ENCODE measurements at places on chromosomes 7 and 10.

- no peak for DNase-seq
Observed at GRCh38 chr7:128833148-128833945, 3.1 kb downstream of the FLNC start.

GRCh38 chr10:97534746-97535367, 36.1 kb downstream of the UBTD1 start:
- no peak for DNase-seq

DNA sequence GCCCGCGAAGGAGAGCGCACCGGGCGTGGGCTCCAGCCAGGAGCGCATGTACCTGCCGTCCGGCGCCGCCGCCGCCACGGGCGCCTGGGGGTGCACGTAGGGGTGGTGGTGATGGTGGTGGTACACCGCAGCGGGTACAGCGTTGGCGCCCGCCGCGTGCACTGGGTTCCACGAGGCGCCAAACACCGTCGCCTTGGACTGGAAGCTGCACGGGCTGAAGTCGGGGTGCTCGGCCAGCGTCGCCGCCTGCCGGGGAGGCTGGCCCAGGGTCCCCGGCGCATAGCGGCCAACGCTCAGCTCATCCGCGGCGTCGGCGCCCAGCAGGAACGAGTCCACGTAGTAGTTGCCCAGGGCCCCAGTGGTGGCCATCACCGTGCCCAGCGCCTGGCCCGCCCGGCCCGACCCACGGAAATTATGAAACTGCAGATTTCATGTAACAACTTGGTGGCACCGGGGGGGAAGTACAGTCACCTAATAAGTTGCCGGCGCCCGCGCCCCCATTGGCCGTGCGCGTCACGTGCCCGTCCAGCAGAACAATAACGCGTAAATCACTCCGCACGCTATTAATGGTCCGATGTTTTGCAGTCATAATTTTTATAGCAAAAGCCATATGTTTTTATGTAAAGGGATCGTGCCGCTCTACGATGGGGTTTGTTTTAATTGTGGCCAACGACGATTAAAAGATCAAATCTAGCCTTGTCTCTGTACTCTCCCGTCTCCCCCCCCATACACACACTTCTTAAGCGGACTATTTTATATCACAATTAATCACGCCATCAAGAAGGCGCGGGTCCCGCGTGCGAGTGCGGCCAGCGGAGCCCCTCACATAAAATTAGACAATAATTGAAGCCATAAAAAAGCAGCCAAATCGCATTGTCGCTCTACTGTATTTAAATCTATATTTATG, at the start of gene HOXA9:
TSS of gene HOXA9 (minus strand) at position 449 of the 907 bp plus-strand sequence. CDS start at position 369, 80 bp downstream.
- no peak for DNase-seq

DNA sequence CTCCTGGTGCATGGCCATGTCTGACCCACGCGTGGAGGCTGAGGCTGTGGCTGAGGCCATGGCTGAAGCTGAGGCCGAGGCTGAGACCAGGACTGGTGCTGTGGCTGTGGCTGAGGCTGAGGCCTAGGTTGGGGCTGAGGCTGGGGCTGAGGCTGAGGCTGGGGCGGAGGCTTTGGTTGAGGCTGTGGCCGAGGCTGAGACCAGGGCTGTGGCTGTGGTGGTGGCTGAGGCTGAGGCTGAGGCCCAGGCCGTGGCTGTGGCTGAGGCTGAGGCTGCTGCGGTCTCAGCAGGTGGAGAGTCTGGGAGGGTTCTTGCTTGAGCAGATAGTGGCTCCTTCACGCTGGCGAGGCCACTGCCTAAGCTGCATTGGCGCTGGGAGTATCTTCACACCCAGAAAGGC, 76.4 kb downstream of the WDR37 start:
- DNase-seq = no peak

- no peak for DNase-seq
Observed at GRCh38 chr7:36262309-36263094, 109.4 kb downstream of the EEPD1 start.

- DNase-seq = no peak
Observed at GRCh38 chr7:100431286-100431735, 1.7 kb downstream of the MEPCE start.

- no peak for DNase-seq
Observed at GRCh38 chr10:123583639-123584418, 82.3 kb upstream of the GPR26 start.

GRCh38 chr10:29946953-29947700, 112.3 kb downstream of the JCAD start:
- no peak for DNase-seq

- no peak for DNase-seq
Observed at GRCh38 chr10:128463991-128464760, 338.0 kb upstream of the MKI67 start.

GRCh38 chr7:169276-170172, 22.8 kb upstream of the FAM20C start:
- DNase-seq = no peak

DNA sequence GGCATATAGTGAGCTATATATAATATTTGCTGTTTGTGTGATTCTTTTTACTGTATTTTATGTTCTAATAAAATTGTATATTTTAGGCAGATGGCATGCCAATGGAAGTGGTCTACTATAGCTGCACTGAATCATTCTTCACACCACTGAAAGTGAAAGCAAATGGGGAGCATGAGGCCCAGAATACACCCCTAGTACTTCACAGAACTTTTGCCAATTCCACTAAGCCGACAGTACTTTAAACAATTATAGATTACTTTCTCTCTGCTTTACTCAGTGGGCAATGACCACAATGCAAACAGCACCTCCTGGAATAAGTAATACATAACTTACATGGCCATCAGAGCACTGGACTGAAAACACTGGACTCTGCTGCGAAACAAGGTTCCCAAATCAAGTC, 70.2 kb downstream of the ANKRD26 start:
- no peak for DNase-seq

DNA sequence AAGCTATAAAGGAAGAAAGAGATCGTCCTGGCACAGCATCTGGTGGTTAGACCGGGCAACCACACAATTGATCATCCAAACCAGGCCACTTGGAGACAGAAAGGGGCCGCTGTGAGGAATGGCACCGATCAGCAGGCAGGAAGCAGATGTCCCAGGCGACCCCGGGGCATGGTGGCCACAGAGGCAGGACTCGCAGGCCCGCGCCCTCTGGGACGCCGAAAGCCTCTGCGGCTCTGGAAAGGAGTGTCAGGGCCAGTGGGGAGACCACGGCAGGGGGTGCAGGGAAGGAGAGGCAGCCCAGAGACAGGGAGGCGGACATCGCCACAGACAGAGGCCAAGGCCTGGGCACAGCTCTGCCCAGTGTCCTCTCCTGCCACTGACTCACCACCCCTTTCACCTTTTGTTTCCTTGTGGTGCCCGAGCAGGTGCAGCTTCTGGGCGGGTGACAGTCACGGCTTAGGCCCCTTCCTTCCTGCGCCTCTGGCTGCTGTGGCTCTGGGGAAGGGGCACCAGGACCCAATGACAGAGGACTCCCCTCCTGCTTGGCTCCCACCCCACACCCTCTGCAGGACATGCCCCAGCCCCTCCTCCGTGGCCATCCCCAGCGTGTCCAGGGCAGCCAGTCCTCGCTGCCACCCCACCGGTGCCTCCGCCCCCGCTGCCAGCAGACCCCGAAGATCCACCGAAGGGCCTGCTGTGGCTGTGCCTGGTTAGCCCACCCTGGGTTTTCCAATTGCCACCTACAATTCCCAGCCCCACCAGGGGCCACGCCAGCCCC, 10.9 kb downstream of the STK32C start:
- no peak for DNase-seq

DNA sequence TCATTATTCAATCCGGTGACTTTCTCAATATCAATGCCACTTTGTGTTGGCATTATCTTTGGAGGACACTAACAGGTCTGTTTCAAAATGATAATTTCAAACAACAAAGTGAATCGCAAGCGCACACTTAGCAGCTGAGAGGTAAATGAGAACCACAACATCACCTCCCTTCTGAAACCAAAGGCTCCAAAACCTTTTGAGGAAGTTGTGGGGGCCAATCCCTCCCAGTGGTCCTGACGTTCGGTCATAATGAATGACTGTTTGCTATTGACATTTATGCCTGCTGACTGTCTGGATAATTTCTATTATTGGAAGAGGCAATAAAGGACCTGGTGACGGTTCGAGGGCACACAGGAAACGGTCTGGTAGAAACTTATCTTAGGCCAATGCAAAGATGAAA, 1.8 kb downstream of the ADARB2 start:
- DNase-seq = no peak

- DNase-seq = no peak
Observed at GRCh38 chr10:15426558-15426957, 55.5 kb upstream of the FAM171A1 start.

GRCh38 chr10:7408291-7409044, 2.4 kb downstream of the SFMBT2 start:
- no peak for DNase-seq

DNA sequence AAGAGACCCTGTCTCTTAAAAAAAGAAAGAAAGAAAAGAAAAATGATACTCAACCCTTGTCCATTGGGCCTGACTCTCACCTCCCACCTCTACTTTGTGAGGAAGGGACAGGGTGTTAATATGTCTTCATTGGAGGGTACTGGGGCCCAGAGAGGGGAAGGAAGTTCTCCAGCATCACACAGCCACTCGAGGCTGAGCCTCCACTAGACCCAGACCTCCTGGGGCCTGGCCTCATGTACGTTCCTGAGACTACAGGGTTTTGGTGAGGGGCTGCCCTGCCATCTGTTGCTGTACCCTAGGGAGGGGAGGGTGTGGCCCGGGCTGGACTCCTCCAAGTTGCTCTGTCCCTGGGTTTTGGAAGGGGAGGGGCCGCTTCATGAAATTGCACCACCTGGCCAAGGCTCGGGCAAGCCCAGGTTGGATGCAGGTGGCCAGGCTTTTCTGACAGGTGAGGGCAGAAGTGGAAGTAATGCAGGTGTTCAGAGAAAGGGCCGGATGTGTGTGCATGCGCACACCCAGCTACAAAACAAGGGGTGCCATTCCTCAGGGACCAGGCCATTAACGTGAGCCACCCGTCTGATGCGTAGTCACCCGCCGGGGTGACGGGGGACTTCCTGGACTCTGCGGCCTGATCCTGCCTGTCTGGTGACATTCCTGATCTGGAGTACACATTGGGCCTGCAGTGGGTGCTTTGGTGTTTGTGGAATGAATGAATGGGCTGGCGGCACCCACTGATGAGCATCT, 21.7 kb downstream of the GTF2IRD1 start:
- DNase-seq = no peak

- DNase-seq = no peak
Observed at GRCh38 chr10:124724279-124725027, 19.7 kb downstream of the FAM53B start.

- DNase-seq = no peak
Observed at GRCh38 chr7:119223930-119224329, 999.4 kb downstream of the ANKRD7 start.

- DNase-seq = no peak
Observed at GRCh38 chr7:155844019-155844453, 31.8 kb upstream of the SHH start.

GRCh38 chr7:112876877-112877276, 86.7 kb upstream of the TMEM168 start:
- no peak for DNase-seq

DNA sequence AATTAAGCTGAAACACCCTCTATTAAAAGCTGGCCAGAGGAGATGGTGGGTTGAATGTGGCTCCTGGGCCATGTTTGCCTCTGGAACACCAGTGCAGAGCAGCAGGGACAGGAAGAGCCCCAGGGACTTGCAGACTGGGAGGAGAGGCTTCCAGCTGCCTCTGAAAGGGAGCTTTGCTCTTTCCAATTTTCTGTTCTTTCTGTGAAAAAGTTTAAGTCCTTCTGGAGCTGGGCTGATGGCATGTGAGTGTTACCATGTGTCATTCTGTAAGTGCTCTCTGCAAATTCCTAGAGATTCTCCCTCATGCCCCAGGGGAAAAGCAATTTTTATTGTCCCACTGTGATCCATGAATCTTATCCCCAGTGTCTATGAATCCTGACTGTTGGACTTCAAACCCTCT, 112.8 kb upstream of the LANCL2 start:
- DNase-seq = no peak

DNA sequence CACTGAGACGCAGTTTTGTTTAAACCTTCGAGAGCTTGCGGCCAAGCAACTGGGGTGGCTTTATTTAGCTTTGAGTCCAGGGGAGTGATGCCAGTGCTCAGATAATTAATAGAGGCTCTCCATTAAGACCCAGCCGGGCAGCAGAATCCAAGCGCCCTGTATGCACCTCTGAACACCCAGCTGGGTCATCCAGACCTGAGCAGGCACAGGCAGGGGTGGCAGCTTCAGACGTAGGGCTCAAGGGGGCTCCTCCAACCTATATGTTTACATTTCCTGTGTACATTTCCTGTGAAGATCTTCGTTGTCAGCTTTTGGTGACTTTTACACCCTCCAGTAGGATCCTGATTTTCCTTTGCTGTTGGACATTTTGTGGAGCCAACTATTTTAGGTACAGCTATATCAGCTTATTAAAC, 719.5 kb downstream of the LRMDA start:
- no peak for DNase-seq

- no peak for DNase-seq
Observed at GRCh38 chr7:4103352-4104091, 578.6 kb upstream of the FOXK1 start.

DNA sequence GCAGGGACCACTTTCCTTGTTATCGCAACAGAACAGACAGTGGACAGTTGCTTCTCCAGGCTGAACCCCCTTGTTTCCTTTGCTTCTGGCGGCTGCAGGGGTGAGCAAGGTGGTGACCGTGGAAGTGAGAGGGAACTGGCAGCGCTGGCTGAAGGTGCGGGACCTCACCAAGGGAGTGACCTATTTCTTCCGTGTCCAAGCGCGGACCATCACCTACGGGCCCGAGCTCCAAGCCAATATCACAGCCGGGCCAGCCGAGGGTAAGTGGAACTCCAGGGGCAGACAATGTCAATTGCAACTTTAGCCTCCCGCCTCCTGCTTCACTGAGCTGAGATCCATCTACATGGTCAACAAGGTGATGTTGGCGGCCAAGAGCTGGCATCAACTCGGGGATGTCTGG, 462.1 kb upstream of the FOXK1 start:
- DNase-seq = no peak

DNA sequence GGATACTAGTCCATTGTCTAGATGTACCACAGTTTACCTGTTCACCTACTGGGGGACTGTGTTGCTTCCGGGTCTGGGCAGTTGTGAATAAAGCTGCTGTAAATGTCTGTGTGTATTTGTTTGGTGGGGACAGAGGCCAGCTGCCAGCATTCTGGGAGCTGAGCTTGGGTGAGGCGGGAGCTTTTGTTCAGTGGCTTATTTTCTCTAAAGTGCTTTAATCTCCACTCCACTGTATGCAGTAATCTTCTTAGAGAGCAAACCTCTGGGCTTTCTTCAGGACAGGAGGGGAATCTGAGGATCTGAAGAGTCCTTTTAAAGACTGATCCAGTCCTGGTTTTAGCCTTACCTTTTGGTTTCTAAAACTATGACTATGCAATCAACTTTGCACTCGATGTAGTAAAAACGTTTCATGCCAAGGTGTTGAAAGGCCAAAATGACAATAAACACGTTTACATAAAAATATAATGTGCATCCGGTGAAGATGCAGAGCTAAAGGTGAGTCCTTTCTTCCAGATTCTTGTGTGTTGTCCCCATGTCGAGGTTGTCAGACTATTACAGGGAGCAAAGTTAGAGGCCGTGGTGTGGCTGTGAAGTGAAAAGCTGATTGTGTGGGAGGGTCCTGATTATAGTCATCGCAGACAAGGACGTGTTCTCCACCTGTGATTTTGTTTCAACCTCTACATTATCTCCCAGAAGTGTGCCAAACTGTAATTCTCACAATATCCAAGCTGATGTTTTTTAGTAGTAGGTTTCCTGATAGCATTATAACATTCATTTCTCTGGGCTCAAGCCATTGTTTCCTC, 279.8 kb downstream of the CAMK1D start:
- no peak for DNase-seq

- DNase-seq = no peak
Observed at GRCh38 chr10:14554491-14555205, 220.0 kb downstream of the FAM107B start.
